IMR-90 (cell line): ENCODE measurements at places on chromosomes 5 and 9. TPM values are rescaled to one million over a fixed set of nuclear protein-coding genes. Genes with fewer than 3 reads are reported as not detected.

DNA sequence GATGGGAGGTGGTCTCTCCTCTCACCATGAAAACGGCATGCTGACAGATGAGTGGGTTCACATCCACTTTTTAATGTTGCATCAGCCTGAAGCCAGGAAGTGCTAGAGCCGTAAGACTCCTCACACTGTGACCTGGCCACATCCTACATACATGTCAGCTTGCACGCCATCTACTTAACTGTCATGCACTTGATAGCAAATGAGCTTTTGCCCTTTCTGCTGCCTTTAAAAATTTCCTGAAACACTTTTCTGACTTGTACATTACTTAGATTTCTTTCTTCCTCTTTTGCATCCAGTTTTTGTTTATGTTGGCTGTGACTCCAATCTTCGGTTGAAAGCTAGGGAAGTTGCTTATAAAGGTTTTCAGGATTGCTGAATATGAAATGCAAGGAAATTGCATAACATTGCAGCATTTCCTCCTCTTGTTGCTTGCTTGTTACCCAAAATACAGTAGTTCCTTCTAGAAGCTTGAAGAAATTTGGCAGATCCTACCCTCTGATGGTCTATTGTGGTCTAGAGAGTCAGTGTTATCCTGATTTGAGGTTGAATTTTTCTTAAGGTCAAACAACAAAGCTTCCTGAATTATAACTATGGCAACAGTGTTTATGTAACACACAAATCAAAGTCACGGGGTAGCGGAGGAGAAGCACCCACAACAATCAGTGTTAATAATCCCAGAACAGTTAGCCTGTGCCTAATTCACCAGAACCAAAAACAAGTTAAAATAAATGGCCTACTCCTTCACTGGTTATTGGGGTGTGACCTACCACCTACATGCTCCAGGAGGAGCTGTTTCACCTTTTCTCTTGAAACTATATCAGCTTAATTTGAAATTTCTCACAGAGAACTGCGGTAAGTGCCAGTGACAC, 232.5 kb downstream of the ARHGAP26 start:
- no peaks in the 10 kb centered on the region for H3K27me3 ChIP-seq
- no peaks in the 10 kb centered on the region for H3K36me3 ChIP-seq
- H3K27ac ChIP-seq: peak overlapping the region; percentile 81
- H3K4me1 ChIP-seq: peaks cover 12% of the 10 kb centered on the region
- no peak overlapping the region for H3K4me3 ChIP-seq

DNA sequence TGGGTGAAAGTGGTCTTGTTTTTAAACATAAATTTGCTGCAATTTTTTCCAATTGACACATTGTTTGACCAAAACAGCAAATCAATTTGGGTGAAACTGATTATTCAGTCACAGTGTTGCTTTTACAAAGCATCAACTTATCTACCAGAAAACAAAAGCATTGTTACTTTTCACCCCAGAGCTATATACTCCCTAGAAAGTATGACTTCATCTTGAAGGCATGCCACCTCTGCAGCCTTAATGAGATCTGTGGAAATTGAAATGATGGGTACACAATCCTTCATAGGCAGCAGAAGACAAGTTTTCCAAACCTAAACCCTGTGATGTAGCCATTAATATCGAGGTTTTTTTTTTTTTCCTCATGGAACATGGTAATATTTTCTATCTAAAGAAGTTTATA, 615.9 kb downstream of the CHSY3 start:
- H3K4me1 ChIP-seq: no peaks in the 10 kb centered on the region
- no peaks in the 10 kb centered on the region for H3K36me3 ChIP-seq
- H3K27ac ChIP-seq: no peak overlapping the region
- no peaks in the 10 kb centered on the region for H3K27me3 ChIP-seq
- no peak for DNase-seq

DNA sequence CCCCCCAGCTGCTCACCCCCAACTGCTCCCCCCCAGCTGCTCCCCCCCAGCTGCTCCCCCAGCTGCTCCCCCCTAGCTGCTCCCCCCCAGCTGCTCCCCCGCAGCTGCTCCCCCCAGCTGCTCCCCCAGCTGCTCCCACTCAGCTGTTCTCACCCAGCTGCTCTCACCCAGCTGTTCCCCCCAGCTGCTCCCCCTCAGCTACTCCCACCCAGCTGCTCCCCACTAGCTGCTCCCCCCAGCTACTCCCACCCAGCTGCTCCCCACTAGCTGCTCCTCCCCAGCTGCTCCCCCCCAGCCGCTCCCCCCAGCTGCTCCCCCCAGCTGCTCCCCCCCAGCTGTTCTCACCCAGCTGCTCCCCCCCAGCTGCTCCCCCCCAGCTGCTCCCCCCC, 22.8 kb upstream of the AHRR start:
- H3K27ac ChIP-seq: no peak overlapping the region
- H3K4me1 ChIP-seq: peaks cover 5% of the 10 kb centered on the region; the same call in 1 of the 2 replicates
- no peak overlapping the region for H3K4me3 ChIP-seq
- no peaks in the 10 kb centered on the region for H3K27me3 ChIP-seq
- DNase-seq: no peak

GRCh38 chr9:19162956-19163355, 35.7 kb upstream of the PLIN2 start:
- no peaks in the 10 kb centered on the region for H3K27me3 ChIP-seq
- H3K36me3 ChIP-seq: no peaks in the 10 kb centered on the region
- peaks cover 6% of the 10 kb centered on the region for H3K4me1 ChIP-seq
- DNase-seq: no peak
- H3K27ac ChIP-seq: no peak overlapping the region

DNA sequence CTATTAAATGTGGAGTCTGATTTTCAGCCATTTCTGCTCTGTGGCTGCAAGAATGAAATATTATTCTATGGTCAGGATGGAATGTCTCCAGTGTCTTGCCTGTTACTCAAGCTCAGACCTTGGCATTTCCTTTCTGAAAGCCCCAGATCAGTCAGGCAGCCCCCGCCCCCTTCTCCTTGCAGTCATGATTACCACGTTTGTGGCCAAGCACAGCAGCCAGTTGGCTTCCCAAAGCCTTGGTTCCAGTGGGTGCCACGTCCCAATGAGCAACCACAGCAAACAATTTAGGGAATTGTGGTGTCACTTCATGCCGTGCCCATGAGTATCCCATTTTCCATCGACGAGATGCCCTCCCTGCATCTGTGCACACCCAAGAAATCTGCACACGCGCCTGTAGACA, 9.7 kb upstream of the OBP2A start:
- H3K36me3 ChIP-seq: no peaks in the 10 kb centered on the region
- no peak overlapping the region for H3K4me3 ChIP-seq
- H3K27me3 ChIP-seq: peaks cover 5% of the 10 kb centered on the region
- peak; percentile 34 for DNase-seq
- H3K27ac ChIP-seq: no peak overlapping the region

GRCh38 chr5:95919658-95920057, 42.0 kb downstream of the ELL2 start:
- H3K27ac ChIP-seq: no peak overlapping the region
- DNase-seq: no peak
- peaks cover 23% of the 10 kb centered on the region for H3K4me1 ChIP-seq
- H3K36me3 ChIP-seq: peaks cover 41% of the 10 kb centered on the region

- no peak overlapping the region for H3K4me3 ChIP-seq
- no peak for DNase-seq
- H3K27ac ChIP-seq: peak overlapping the region; percentile 19; the same call in 1 of the 2 replicates
- no peaks in the 10 kb centered on the region for H3K27me3 ChIP-seq
- peaks cover 21% of the 10 kb centered on the region for H3K36me3 ChIP-seq
These were observed 73.3 kb downstream of the MYO10 start for GRCh38 chr5:16862777-16863176.

DNA sequence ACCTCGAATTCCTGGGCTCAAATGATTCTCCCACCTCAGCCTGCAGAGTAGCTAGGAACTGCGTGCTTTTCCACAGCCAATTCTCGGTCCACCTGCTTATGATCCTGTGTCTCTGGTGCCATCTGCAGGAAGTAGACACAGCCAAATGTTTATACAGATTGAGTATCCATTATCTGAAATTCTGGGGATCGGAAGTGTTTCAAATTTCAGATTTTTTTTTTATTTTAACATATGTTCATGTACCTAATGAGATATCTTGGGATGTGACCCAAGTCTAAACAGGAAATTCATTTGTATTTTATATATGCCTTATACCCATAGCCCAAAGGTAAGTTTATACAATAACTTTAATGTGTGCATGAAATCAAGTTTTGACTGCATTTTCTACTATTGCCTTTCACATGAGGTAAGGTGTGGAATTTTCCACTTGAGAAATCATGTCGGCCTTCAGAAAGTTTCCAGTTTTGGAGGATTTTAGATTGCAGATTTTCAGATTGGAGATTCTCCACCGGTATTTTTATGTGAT, 89.5 kb downstream of the ESM1 start:
- no peaks in the 10 kb centered on the region for H3K36me3 ChIP-seq
- DNase-seq: peak; percentile 68
- H3K27me3 ChIP-seq: peaks cover 4% of the 10 kb centered on the region; the same call in 1 of the 2 replicates

GRCh38 chr9:79452265-79452664, 119.5 kb upstream of the TLE4 start:
- no peaks in the 10 kb centered on the region for H3K36me3 ChIP-seq
- no peaks in the 10 kb centered on the region for H3K4me1 ChIP-seq
- DNase-seq: no peak
- no peak overlapping the region for H3K27ac ChIP-seq
- no peak overlapping the region for H3K4me3 ChIP-seq

GRCh38 chr5:1444361-1445189, 665 bp downstream of the SLC6A3 start:
- no peaks in the 10 kb centered on the region for H3K36me3 ChIP-seq
- H3K4me3 ChIP-seq: no peak overlapping the region
- DNase-seq: no peak
- H3K27ac ChIP-seq: no peak overlapping the region

GRCh38 chr5:60820593-60821487, 23.2 kb downstream of the ELOVL7 start:
- no peak overlapping the region for H3K4me3 ChIP-seq
- no peaks in the 10 kb centered on the region for H3K36me3 ChIP-seq
- DNase-seq: no peak

DNA sequence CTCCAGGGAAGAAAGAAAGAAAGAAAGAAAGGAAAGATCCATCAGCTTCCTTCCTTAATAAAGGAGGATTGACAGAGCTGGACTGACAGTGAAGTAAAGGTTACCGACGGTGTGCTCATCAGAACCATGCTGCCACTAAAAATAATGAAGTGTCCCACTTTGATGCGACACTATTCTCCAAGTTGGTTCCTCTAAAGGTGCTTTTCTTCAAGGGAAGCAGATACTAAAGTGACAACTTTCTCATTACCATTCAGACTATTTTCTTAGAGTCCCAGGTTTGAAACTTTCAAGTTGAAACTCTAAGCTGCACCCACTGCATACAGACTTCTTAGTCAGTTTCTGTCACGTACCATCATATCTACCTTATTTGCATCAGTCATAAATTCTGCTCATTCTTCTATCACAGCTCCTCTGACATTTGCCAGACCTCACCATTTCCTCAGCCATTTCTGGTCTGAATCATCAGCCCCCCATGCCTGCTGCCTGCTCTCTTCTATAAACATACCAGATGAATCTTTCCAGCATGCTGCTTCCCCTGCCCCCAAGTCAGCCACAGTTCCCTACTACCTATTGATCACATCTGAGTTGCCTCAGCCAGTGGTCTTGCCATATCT, 177.6 kb downstream of the DEPDC1B start:
- peaks cover 2% of the 10 kb centered on the region; the same call in 1 of the 2 replicates for H3K27me3 ChIP-seq
- no peak overlapping the region for H3K4me3 ChIP-seq
- peak; percentile 76 for DNase-seq
- peaks cover 10% of the 10 kb centered on the region for H3K4me1 ChIP-seq
- no peaks in the 10 kb centered on the region for H3K36me3 ChIP-seq

GRCh38 chr9:124182741-124183140, 75.0 kb upstream of the NEK6 start:
- H3K27ac ChIP-seq: no peak overlapping the region
- no peaks in the 10 kb centered on the region for H3K36me3 ChIP-seq
- peaks cover 58% of the 10 kb centered on the region for H3K27me3 ChIP-seq
- H3K4me1 ChIP-seq: no peaks in the 10 kb centered on the region

- no peak overlapping the region for H3K27ac ChIP-seq
- peaks cover 9% of the 10 kb centered on the region for H3K36me3 ChIP-seq
- H3K4me1 ChIP-seq: peaks cover 3% of the 10 kb centered on the region
- DNase-seq: no peak
- H3K4me3 ChIP-seq: no peak overlapping the region
These were observed 24.7 kb downstream of the GOLGA2 start for GRCh38 chr9:128250839-128251731.

DNA sequence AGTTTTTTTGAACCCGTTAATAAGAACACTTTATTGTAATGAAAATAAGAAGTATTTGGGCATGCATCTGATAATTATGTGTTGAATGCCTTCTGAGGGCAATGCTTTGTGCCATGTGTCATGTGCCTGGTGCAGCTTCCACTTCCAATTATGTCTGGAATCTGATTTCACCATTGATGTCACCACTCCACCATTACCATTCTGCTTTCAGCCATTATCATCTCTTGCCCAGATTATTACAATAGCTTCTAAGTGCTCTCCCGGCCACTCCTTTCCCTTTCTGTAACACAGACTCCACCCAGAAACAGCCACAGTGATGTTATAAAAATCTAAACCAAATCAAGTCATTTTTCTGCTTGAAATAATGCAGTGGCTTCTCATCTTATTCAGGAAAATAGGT, 171.7 kb downstream of the C9orf152 start:
- no peaks in the 10 kb centered on the region for H3K36me3 ChIP-seq
- H3K27ac ChIP-seq: no peak overlapping the region

GRCh38 chr5:60687927-60688720, 11.8 kb downstream of the DEPDC1B start:
- H3K27me3 ChIP-seq: no peaks in the 10 kb centered on the region
- H3K36me3 ChIP-seq: no peaks in the 10 kb centered on the region
- H3K4me1 ChIP-seq: no peaks in the 10 kb centered on the region
- peak; percentile 75 for DNase-seq

- H3K4me1 ChIP-seq: no peaks in the 10 kb centered on the region
- no peak overlapping the region for H3K27ac ChIP-seq
- H3K36me3 ChIP-seq: no peaks in the 10 kb centered on the region
These were observed 84.3 kb upstream of the PPP2R2B start for GRCh38 chr5:146962801-146963355.

GRCh38 chr9:36988848-36989247, 45.2 kb downstream of the PAX5 start:
- no peaks in the 10 kb centered on the region for H3K36me3 ChIP-seq
- no peaks in the 10 kb centered on the region; the same call in 1 of the 2 replicates for H3K4me1 ChIP-seq
- H3K27ac ChIP-seq: no peak overlapping the region
- DNase-seq: no peak
- H3K4me3 ChIP-seq: no peak overlapping the region
- peaks cover 56% of the 10 kb centered on the region for H3K27me3 ChIP-seq

DNA sequence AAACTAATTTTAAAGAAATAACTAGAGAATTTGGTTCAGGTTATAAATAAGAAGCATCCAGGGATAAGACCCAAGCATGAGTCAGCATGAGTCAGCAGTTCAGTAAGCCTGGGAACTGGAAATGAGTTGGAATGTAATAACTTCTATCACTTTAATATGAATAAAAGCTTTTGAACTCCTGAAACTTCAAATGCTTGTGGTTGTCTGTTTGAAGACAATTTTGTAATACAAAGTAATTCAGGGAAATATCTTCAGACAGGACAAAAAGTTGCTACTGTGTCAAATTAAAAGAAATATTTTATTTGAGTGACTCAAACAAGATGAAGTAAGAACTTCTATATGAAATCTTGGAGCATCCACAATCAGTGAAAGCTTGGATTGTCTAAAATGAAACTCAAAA, 331.2 kb upstream of the DAB2 start:
- H3K27ac ChIP-seq: peak overlapping the region; percentile 40; the same call in 1 of the 2 replicates
- no peaks in the 10 kb centered on the region for H3K27me3 ChIP-seq
- peak; percentile 96 for DNase-seq
- no peaks in the 10 kb centered on the region for H3K36me3 ChIP-seq
- H3K4me1 ChIP-seq: peaks cover 2% of the 10 kb centered on the region; the same call in 1 of the 2 replicates

The GNG10 gene
- 58.3 and 72.7 TPM in 2 replicates for polyA plus RNA-seq

The FBXL7 gene
- polyA plus RNA-seq: 10.2 and 11.2 TPM in 2 replicates

The CD74 gene
- polyA plus RNA-seq: 1.1 and 1.5 TPM in 2 replicates

The GAS1 gene
- 2.2 and 2.6 TPM in 2 replicates for polyA plus RNA-seq

The SLCO6A1 gene
- not detected in 2 replicates for polyA plus RNA-seq

The AIF1L gene
- polyA plus RNA-seq: 0.09 and 0.19 TPM in 2 replicates
